ENCODE measurements at places on chromosomes 6 and 20.

DNA sequence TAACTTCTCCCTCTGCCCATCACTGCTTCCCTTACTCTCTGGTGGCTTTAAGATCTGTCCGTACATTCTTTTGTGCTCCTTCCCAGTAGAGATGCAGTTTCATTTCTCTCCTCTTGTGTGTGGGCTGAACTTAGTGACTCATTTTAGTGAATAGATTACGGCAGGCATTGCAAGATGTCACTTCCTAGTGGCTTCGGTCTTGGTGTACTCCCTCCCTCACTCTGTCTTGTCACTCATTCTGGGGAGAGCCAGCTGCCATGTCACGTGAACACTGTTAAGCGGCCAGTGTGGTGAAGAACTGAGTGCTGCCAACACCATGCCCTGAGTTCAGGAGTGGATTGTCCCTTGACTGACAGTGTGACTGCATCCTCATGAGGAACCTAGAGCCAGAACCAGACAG, 115.9 kb downstream of the OTOR start:
- peak; percentile 63 for DNase-seq

DNA sequence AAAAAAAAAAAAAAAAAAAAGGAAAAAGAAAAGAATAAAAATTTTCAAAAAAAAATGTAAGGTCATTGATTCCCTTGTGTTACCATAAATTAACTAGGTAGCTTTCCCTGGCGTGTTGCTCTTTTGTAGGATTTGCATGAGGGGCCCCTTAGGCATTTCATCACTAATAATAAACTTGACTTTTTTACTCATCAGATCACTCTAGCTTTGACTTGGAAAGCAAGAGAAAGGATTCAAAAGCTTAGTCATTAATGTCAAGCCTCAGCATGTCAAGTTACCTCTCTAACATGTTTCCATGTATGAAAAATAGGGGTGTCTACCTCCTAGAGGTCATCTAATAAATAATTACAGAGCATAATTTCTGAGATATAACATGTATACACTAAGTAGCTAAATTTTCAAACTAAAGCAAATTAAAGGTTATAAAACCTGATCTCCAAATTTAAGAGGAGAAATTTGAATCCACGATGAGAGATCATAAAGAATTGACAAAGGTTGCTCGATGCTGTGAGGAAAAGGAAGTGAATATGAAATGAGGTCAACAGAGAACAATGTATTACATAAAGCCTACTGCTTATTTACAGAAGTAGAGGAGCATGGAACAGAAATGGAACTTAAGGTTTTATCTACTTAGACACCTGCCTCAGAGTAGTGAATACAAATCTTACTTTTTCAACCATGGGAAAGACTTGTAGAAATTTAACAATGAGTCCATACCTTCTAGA, 86.8 kb downstream of the ARHGAP18 start:
- DNase-seq: no peak

GRCh38 chr6:24051942-24052589, 73.9 kb upstream of the NRSN1 start:
- DNase-seq: no peak

DNA sequence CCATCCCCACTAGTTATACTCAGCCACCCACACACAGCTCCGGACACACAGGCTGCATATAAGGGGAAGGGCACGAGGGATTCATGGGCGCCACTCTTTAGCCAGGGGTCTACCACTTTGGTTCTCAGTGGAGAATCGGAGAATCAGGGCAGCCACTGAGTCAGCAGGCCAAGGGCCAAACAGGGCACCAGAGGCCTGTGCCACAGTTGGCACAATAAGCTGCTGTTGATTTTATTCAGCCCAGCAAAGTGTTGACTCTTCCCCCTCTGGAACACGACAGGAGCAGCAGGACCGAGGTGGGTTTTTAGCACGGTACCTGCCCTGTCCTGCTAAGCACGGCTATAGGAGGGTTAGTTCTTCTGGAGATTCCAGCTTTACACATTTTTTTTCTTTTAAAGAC, 48.3 kb downstream of the GJA10 start:
- DNase-seq: no peak

DNA sequence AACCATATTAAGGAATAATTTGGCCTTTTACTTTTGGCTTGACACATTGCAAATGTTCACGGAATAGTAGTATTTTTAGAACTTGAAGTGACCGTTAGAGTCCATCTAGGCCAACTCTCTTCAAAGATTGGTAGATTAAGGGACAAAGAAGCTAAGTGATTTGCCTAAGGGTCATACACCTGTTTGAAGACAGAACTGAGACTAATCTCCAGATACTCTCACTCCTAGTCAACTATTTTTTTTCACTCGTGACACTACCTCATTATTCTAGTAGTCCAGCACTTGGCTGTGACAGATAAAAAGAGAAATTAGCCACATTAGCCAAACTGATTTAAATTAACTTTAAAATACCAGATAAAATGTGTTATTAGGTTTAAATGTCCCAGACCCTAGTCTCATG, 10.6 kb downstream of the ACSS2 start:
- DNase-seq: no peak

DNA sequence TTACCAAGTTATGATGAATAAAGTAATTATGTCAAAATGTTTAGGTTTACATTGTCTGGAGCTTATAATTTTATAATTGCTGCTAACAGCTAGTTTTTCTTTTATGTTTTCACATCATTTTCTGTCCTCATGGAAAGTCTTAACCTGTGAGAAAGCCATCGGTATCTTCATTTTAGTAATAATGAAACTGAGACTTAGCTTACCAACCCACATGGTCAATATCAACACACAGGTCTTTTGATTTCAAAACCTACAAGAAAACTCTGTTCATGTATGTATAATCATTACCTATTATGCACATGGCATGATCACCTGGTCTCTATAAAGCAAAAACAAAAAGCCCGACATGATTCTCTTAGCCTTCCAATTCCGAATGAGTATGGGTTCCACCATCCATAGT, 61.9 kb downstream of the KCNQ5 start:
- DNase-seq: no peak

- no peak for DNase-seq
Observed at GRCh38 chr6:137973201-137973600, 106.1 kb downstream of the TNFAIP3 start.

- no peak for DNase-seq
Observed at GRCh38 chr6:144064402-144065212, 30.8 kb downstream of the SF3B5 start.

DNA sequence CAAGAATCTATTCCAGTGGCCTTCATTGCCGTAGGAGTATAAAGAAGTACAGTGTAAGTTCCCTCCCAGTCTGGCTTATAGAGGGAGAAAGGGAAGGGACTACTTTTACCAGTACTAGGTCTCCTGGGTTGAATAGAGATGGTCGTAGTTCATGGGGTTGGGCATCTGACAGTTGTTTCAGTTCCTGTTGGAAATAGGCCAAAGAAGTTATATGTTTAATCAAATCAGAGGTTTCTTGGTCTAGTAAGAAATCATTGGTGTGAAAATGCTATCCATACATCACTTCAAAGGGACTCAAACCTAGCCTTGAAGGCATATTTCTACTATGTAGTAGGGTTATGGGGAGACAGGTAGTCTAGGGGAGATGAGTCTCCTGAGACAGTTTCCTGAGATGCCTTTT, 45.6 kb upstream of the MAN1A1 start:
- DNase-seq: no peak
